Kidney (tissue), 22 donors: ENCODE measurements at places on chromosomes 13 and 19.
A peak's percentile ranks its signal among the peaks of the same experiment; 100 is the strongest.

DNA sequence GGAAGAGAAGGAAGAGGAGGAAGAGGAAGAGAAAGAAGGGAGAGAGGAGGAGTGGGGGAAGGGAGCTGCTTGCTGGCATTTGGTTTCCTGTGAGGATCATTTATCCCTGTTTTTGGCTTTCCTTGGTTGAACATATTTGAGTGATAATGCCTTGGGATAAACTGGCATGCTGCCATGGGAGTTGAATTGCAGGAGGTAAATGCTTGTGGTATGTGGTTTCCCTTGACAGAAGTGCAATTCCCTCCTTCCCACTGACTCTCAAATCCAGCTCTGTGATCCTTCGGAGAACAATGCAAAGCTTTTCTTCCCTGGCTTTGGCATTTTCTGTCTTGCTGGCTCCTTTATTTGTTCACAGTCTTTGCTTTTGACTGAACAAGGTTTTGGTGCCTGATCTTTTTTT is 27.2 kb upstream of the CBY2 start:
- H3K36me3 ChIP-seq, result no peaks in the 10 kb centered on the region
- no peak overlapping the region for H3K27ac ChIP-seq
- no peaks in the 10 kb centered on the region for H3K4me1 ChIP-seq
- H3K4me3 ChIP-seq, result no peak overlapping the region
- no peak for DNase-seq

DNA sequence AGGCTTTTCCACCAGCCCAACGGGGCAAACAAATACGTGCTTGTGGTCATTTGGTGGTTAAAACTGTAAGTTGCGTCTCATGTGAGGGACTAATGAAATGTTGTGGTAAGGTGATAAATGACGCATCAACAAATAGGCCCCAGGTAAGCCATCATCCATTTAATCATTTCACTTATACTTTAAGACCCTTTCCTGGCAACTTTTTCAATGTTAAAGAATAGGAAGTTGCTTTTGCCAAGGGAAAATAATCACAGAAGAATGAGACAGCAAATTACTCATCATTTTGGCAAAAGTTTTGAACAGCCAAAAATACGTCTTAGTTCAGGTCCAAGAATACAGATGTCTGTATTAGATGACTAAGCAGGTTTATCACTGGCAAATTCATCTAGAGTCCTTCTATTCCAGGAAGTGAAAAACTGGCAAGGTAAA is 660.4 kb downstream of the SLITRK1 start:
- H3K4me1 ChIP-seq, result no peaks in the 10 kb centered on the region
- H3K4me3 ChIP-seq, result no peak overlapping the region
- H3K27ac ChIP-seq, result no peak overlapping the region
- no peaks in the 10 kb centered on the region for H3K27me3 ChIP-seq
- no peak for DNase-seq

- no peaks in the 10 kb centered on the region for H3K36me3 ChIP-seq
- H3K4me1 ChIP-seq, result no peaks in the 10 kb centered on the region
- no peaks in the 10 kb centered on the region for H3K27me3 ChIP-seq
- no peak overlapping the region for H3K4me3 ChIP-seq
- H3K27ac ChIP-seq, result no peak overlapping the region
Measured at GRCh38 chr13:100645382-100645781, 29.2 kb downstream of the TMTC4 start.

DNA sequence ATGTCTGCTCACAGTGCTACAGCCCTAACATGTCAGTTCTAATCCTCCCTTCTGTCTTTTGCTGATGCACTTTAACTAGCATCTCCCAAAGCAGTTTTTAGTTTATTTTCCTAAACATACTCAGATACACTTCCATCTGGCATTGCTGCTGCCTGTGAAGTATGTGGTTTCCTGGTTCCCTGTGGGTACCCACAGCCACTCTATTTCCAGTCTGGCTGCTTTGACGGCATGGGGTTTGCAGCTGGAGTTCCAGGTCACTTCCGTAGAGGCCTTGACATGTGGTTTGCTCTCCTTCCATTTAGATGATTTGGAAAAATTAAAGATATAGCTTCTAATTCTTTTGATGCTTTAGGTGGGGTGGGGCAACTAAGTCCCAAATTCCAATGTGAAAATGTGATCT is 375.5 kb downstream of the PCDH20 start:
- no peaks in the 10 kb centered on the region for H3K4me1 ChIP-seq
- H3K4me3 ChIP-seq, result no peak overlapping the region
- no peaks in the 10 kb centered on the region for H3K36me3 ChIP-seq
- H3K27me3 ChIP-seq, result no peaks in the 10 kb centered on the region
- H3K27ac ChIP-seq, result no peak overlapping the region
- no peak for DNase-seq

GRCh38 chr19:1941146-1942077 is at the start of gene CSNK1G2:
Gene CSNK1G2 (plus strand): TSS chr19:1941172. CDS start chr19:1969773, 28,601 bp downstream.
- H3K27ac ChIP-seq, result peak within 1 kb of the TSS; percentile 95
- no peak for DNase-seq
- H3K4me3 ChIP-seq, result peak within 1 kb of the TSS; percentile 85

GRCh38 chr13:60662595-60662994 is 265.6 kb downstream of the TDRD3 start:
- no peak overlapping the region for H3K27ac ChIP-seq
- H3K4me3 ChIP-seq, result no peak overlapping the region
- no peaks in the 10 kb centered on the region for H3K4me1 ChIP-seq
- DNase-seq, result no peak

GRCh38 chr13:44435142-44435918 is 61.7 kb downstream of the SERP2 start:
- peaks cover 23% of the 10 kb centered on the region for H3K36me3 ChIP-seq
- H3K4me1 ChIP-seq, result peaks cover 8% of the 10 kb centered on the region
- DNase-seq, result peak; percentile 99
- no peaks in the 10 kb centered on the region for H3K27me3 ChIP-seq
- H3K4me3 ChIP-seq, result peak overlapping the region; percentile 99
- peak overlapping the region; percentile 95 for H3K27ac ChIP-seq

DNA sequence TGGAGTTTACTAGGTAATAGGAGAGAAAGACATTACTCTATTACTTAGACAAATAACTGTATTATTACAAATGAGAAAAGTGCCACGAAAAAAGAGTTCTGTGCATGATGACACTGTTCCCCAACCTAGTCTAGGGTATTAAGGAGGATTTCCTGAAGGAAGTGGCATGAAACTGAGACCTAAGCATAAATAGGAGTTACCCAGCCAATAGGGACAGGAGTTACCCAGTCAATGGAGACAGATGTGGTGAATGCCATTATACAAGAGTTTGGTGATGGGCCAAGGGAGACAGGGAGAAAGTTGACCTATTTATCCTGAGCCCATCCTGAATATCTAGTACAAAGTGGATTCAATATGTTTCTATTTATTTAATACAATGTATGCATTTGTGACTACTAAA is 65.4 kb downstream of the KL start:
- no peak overlapping the region for H3K27ac ChIP-seq
- H3K4me3 ChIP-seq, result no peak overlapping the region
- H3K27me3 ChIP-seq, result no peaks in the 10 kb centered on the region
- no peak for DNase-seq
- no peaks in the 10 kb centered on the region for H3K4me1 ChIP-seq

GRCh38 chr13:52048516-52048915 is 24.0 kb downstream of the UTP14C start:
- DNase-seq, result no peak
- H3K27ac ChIP-seq, result no peak overlapping the region
- no peaks in the 10 kb centered on the region for H3K36me3 ChIP-seq
- H3K27me3 ChIP-seq, result no peaks in the 10 kb centered on the region
- H3K4me1 ChIP-seq, result no peaks in the 10 kb centered on the region

GRCh38 chr13:75507027-75508001 is 25.3 kb upstream of the TBC1D4 start:
- no peak overlapping the region for H3K4me3 ChIP-seq
- H3K27me3 ChIP-seq, result no peaks in the 10 kb centered on the region
- H3K27ac ChIP-seq, result no peak overlapping the region
- peak; percentile 66 for DNase-seq
- no peaks in the 10 kb centered on the region for H3K36me3 ChIP-seq
- no peaks in the 10 kb centered on the region for H3K4me1 ChIP-seq

- no peaks in the 10 kb centered on the region for H3K27me3 ChIP-seq
- no peak for DNase-seq
- H3K27ac ChIP-seq, result no peak overlapping the region
- H3K4me3 ChIP-seq, result no peak overlapping the region
- H3K4me1 ChIP-seq, result no peaks in the 10 kb centered on the region
Measured at GRCh38 chr13:106942563-106942962, 374.6 kb upstream of the ARGLU1 start.

- DNase-seq, result peak; percentile 40
- no peaks in the 10 kb centered on the region for H3K27me3 ChIP-seq
- H3K27ac ChIP-seq, result peak overlapping the region; percentile 34
- peaks cover 8% of the 10 kb centered on the region for H3K4me1 ChIP-seq
Measured at GRCh38 chr19:11435833-11436313, 438 bp downstream of the PRKCSH start.

- no peak overlapping the region for H3K4me3 ChIP-seq
Measured at GRCh38 chr13:33490461-33491327, 205.1 kb upstream of the STARD13 start.

DNA sequence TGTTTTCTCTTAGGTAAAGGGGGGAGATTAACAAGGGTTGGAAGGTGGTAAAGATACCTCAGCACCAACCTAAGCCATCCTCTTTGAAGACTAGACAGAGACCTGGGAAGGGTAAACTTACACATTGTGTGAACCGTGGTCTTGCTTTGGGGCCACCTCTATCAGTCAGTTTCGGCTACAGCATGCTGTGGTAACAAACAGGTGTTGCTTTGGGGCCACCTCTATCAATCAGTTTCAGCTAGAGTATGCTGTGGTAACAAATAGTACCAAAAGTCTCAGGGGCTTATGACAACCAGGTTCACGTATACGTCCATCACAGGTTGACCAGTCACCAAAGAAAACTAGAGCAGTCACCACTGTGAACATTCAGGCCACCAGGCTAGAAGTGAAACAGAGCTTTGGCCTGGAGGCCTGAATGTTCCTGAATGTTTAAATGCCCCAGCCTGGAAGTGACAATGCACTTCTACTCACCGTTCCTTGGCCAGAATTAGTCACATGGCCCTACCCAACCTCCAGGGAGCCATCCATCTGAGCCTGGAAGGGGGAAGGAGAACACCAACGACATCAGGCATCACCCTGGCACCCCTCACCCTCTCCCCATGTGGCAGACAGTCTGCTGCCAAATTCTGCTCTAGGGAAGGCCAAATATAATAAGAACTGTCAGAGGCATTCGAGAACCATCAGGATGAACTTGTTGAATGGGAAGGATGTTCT is 3.8 kb downstream of the FXYD7 start:
- H3K27ac ChIP-seq, result no peak overlapping the region
- H3K27me3 ChIP-seq, result peaks cover 4% of the 10 kb centered on the region
- DNase-seq, result peak; percentile 21
- no peaks in the 10 kb centered on the region for H3K4me1 ChIP-seq
- H3K36me3 ChIP-seq, result no peaks in the 10 kb centered on the region

DNA sequence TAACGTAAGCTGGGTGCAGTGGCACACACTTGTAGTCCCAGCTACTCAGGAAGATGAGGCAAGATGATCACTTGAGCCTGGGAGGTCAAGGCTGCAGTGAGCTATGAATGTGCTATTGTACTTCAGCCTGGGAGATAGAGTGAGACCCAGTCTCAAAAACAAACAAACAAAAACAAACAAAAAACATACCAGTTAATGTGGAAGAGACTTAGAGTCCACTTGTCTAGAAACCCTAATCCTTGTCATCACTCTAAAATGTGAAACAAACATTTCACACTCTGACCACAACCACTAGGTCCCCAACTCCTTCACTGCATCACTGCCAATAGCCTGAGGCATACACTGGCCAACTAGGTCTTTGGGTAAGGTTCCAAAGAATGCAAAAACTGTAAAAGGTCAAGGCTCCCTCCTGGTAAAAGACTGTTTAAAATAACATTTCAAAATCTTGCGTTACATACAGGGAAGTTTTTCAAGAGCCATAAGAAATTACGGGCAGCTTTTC is 28.6 kb upstream of the CYP2B6 start:
- DNase-seq, result no peak
- no peaks in the 10 kb centered on the region for H3K4me1 ChIP-seq
- no peaks in the 10 kb centered on the region for H3K27me3 ChIP-seq

- H3K4me3 ChIP-seq, result no peak overlapping the region
- no peaks in the 10 kb centered on the region for H3K36me3 ChIP-seq
- H3K4me1 ChIP-seq, result no peaks in the 10 kb centered on the region
- peak; percentile 21 for DNase-seq
- no peaks in the 10 kb centered on the region for H3K27me3 ChIP-seq
Measured at GRCh38 chr19:44539236-44539826, 9.9 kb upstream of the CEACAM20 start.

DNA sequence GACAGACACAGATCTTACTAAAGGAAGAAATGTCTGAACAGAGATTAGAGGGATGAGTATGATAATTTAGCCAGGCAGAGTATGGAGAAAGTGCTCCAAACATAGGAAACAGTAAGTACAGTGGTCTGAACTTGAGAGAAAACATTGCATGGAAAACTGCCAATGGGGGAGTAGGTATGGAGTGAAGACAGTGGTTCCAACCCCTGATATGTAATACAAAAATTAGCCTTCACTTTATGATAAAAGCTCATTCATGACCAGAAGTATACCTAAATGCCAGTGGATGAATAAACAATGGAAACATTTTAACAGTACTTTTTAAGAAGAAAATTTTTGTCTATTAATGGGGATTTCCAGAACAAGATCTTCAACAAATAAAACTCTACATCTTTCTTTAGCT is 334.0 kb downstream of the DIAPH3 start:
- no peaks in the 10 kb centered on the region for H3K27me3 ChIP-seq
- no peak for DNase-seq
- H3K36me3 ChIP-seq, result no peaks in the 10 kb centered on the region
- no peaks in the 10 kb centered on the region for H3K4me1 ChIP-seq

DNA sequence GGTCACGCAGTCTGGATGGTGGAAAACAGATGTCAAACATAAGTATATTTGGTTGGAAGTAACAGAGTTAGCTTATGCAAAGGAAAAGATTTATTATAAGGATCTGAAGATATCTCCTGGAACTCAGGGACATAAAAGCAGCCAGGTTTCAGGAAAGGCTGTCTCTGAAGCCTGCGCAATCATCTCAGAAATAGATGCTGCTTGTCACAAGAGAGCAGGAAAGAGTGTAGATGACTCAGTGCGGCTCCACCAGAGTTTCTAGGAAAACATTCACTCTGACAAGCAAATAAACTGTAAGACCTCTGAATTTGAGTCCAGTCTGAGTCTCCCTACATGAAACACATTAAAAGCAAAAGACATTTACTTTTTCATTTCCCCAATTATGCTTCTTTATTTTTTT is 220.4 kb upstream of the HTR2A start:
- no peaks in the 10 kb centered on the region for H3K36me3 ChIP-seq
- no peaks in the 10 kb centered on the region for H3K4me1 ChIP-seq
- no peaks in the 10 kb centered on the region for H3K27me3 ChIP-seq
- DNase-seq, result no peak
